Stomach (tissue), 19 donors: ENCODE measurements at places on chromosomes 7 and 10. TPM values are rescaled to one million over a fixed set of nuclear protein-coding genes. Genes with fewer than 3 reads are reported as not detected.

- DNase-seq = no peak
Observed at GRCh38 chr10:350981-351501, 215.8 kb downstream of the ZMYND11 start.

The EPHA1 gene
- 16.7 TPM for total RNA-seq

DNA sequence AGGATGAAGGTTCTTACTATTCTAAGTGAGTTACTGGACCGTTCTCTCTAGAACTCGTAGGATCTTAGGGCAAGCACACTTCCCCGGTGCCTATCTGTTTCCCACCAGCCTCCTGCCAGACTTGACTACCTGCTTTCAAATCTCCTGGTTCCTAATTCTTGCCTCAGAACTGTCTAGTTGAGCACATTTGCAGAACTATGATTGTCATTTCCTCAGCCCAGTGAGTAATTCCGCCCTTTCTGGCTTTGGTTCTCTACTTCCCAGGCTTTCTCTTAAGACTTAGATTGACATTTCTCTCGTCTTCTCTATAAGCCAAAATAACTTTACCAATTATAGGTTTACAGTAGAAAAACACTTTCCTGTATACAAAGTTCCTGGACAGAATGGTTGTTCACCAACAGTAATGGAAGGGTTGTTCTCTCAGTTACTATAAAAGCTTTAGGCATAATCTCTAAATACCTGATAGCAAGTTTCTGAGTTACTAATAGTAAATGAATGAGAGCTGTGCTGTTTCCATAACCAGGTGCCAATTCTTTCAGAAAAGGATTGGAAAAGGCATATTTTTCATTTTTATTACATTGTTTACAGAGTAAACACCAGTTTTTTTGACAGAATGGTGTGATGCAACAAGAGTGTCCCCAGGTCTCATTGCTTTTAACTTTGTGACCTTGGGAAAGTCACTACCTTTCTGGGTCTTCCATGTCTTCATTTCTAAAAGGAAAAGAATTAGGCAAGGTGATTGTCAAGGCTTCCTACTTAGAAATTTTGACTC lies 41.1 kb downstream of the PLEKHA8 start:
- DNase-seq = no peak

DNA sequence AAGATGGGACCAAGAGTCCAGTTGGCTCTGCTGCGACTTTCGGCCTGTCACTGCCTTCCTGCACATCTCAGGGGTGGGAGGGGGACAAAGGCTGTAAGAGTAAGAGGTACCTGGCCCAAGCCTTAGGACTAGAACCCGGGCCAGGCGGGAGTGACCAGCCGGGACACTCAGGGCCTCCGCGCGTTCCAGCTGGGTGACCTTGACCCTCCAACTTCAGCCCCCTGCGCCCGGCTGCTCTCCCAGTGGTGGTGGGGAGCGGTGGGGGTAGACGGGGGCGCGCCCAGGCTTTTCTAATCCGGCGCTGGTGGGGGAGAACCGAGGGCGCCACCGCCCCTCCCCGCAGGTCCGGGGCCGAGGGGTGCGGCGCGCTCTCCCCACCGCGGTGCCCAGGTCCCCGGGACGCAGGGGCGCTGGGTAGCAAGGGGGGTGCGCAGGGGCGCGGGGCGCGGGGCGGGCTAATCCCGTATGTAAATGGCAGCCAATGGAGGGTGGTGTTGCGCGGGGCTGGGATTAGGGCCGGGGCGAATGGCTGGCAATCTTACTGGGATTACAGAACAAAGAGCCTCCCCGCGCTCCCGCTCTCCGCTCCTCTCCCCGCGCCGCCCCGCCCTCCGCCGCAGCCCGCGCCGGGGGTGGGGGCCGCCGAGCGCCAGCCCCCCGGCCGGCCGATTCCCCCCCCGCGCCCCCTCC lies at the start of gene GTF2IRD1:
GTF2IRD1 (plus strand) TSS at position 585 of the 690 bp plus-strand sequence. CDS start 54,175 bp downstream, outside the sequence.
- DNase-seq = peak; percentile 68

DNA sequence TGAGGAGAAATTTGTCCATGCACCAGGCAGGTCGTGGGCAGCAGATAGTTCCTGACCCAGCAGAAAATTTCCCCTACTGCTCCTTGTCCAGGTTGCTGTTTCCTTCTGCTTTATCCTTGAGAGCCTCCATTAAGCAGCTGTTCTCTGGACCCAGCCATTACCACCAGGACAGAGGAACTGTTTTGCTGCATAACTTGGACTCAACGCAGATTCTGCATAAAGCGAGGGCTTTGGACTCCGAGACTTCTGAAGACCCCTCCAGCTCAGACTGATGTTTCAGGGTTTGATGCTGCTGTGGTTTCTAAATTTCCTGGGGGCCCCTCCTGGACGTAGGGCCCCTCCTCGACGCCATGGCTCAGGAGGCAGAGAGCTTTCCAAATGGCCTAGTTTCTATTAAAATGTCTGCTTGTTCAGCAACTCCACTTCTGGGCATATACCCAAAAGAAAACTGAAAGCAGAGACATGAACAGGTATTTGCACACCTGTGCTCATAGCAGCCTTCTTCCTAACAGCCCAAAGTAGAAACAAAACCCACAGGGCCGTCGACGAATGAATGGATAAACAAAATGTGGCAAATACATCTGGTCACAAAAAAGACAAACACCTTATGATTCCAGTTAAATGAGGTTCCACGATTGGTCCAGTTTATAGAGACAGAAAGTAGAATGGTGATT lies 28.3 kb upstream of the LMTK2 start:
- peak; percentile 34 for DNase-seq

- DNase-seq = peak; percentile 72
Observed at GRCh38 chr10:89342206-89342958, 14.6 kb downstream of the IFIT3 start.
